Naive thymus-derived CD8-positive, alpha-beta T cell (primary cell): ENCODE measurements at places on chromosomes 5 and 9.

- DNase-seq: no peak
Observed at GRCh38 chr5:137731176-137731575, 4.7 kb downstream of the KLHL3 start.

- DNase-seq: no peak
Observed at GRCh38 chr9:127531676-127532075, 80.4 kb downstream of the LRSAM1 start.

GRCh38 chr9:125649826-125650225, 57.2 kb downstream of the MAPKAP1 start:
- DNase-seq: no peak

- DNase-seq: no peak
Observed at GRCh38 chr5:68230285-68230684, 14.7 kb downstream of the PIK3R1 start.

- no peak for DNase-seq
Observed at GRCh38 chr5:4544049-4544670, 596.0 kb upstream of the ADAMTS16 start.

- DNase-seq: peak; percentile 3
Observed at GRCh38 chr9:16884952-16885513, 14.6 kb upstream of the BNC2 start.

GRCh38 chr5:131068893-131069643, 96.0 kb downstream of the HINT1 start:
- peak; percentile 61 for DNase-seq

GRCh38 chr5:154557548-154557947, 79.5 kb upstream of the HAND1 start:
- DNase-seq: no peak

DNA sequence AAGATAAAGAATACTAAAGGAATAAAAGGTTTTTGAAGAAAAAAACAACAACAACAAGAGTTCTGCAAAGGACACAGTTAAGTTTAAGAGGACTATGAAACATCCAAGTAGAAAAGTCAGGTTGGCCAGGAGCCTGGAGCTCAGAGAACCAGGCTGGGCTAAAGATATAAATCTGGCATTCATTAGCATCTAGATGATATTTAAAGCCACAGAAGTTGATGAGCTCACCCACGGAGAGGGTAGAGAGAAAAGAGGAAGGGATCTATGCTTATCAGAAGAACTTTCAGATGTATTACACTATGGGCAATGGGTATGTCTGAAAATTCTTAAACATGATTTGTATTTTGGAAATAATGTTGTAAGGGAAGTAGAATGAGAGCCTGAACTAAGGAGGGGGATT, 9.9 kb downstream of the MIER3 start:
- DNase-seq: no peak

DNA sequence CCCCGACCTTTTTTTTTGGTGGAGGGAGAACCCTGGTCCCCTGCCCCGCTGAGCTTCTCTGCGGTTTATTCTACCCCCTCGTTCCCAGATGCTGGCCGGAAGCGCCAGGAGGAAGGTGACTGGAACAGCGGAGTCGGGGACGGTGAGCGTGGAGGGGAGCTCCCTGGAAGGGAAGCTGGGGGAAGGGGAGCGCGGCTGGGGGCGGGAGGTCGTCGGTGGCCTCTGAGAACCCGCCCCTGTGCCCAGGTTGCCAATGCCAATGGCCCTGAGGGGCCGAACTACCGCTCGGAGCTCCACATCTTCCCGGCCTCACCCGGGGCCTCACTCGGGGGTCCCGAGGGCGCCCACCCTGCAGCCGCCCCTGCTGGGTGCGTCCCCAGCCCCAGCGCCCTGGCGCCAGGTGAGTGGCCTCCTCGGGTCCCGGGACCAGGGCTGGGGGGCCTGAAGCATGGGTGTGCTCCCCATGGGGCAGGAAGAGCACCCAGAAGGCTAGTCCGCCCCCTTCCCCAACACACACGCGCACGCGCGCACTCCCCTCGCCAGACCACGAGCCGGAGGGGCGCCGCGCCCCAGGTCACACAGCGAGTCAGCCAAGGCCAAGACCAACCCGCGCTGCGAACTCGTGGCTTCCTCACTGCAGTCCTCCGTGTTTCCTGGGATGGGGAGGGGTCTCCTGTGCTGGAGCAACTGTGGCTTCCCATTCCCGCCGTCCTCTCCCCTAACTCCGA, 10.6 kb downstream of the MYOZ3 start:
- peak; percentile 9 for DNase-seq

DNA sequence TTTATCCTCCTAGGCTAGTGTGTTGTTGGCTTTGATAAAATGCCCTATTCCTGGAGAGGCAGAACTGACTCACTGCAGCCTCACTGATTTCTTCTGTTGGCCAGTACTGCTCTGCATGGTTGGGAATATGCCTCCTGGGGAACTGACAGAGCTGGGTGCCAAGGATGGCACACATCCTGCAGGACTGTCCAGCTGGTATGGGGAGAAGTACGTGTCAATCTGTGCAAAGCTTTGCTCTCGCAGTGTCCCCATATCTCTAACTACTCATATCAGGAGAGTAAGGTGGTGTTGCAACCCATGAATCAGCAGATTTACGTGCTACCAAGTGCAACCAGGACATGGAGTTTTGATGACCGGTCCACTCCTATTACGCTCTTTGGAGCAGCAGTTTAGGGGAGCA, 74.7 kb downstream of the TEK start:
- DNase-seq: no peak

GRCh38 chr9:81687521-81688261, 1.7 kb downstream of the TLE1 start:
- DNase-seq: no peak

DNA sequence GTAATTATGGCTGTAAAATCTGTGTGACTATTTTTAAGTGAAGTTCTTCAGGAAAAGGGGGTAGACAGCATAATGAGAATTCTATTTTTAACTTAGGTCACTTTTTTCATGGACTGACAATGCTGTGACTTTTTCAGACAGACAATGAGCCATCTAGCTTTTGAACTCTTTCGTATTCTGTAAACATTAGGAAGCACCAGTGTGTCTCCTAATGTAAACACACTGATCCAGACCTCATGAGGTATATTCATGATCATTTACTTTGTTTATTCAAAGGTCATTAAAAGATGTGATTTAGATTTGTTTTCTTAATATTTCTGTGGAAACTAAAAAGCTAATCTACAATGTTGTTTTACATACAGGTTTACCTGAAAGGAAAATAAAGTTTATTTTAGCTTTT, 352.6 kb downstream of the ADGRV1 start:
- no peak for DNase-seq

- DNase-seq: peak; percentile 72
Observed at GRCh38 chr5:50711280-50711679, 44.8 kb downstream of the PARP8 start.

GRCh38 chr9:8757881-8758280, 958.3 kb upstream of the DMAC1 start:
- no peak for DNase-seq

- no peak for DNase-seq
Observed at GRCh38 chr9:117739624-117740347, 35.6 kb downstream of the TLR4 start.

- DNase-seq: no peak
Observed at GRCh38 chr5:125004009-125004408, 257.6 kb upstream of the ZNF608 start.

GRCh38 chr9:117795271-117795670, 91.1 kb downstream of the TLR4 start:
- no peak for DNase-seq

DNA sequence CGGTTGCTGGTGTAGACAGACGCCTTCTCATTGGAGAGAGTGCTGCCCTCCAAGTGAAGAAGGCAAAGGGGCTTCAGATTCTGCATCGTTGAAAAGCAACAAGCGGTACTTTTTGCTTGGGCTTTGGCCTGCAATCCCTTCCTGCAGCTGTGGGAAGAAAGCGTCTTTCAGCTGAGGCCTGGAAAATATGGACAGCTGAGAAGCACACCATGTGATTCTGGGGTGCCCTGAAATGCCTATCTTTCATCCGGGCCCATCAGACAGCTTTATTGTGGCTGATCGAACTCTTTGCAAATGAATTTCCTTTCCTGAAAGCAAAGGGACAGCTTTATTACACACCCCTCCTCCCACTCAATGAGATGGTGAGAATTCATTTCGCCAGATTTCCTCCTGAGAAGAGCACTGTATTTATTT, 74.0 kb downstream of the NSG2 start:
- no peak for DNase-seq

DNA sequence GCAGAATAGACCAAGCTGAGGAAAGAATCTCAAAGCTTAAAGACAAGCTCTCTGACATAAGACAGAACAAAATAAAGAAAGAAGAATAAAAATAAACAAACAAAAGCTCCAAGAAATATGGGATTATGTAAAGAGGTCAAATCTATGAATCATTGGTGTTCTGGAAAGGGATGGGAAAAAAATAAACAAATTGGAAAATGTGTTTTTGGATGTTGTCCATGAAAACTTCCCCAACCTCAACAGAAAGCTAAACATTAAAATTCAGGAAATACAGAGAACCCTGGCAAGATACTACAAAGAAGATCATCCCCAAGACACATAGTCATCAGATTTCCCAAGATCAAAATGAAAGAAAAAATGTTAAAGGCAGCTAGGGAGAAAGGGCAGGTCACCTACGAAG, 662.0 kb upstream of the CDH18 start:
- DNase-seq: no peak

GRCh38 chr9:115690786-115691496, 462.6 kb upstream of the PAPPA start:
- no peak for DNase-seq

- no peak for DNase-seq
Observed at GRCh38 chr9:91187965-91188344, 173.8 kb downstream of the AUH start.

DNA sequence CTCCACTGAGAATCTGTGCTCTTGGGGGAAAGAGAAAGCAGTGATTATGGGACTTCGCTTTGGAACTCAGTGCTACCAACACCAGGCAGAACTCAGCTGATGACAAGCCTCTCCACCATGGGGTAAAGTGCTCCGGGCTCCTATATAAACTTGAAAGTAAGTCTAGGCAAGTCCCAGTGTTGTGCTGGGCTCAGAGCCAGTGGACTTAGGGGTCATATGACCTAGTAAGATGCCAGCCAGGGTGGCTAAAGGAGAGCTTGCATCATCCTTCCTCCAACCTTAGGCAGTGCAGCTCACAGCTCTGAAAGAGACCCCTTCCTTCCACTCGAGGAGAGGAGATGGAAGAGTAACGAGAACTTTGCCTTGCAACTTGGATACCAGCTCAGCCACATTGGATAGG, 35.1 kb upstream of the FREM1 start:
- no peak for DNase-seq

DNA sequence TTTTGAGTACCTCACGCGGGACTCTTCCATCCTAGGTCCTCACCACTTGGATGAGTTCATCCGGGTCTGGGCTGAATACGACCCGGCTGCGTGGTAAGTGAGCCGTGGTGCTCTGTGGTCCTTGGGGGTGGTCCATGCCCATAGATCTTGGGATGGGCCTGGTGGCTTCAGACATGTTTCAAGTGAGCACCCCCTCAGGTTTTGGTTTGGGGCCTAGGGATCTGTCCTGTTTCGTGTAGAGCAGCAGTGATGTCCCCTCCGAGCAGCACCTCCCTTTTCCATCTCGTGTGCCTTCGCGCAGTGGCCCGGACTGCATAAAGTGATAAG, 218.9 kb downstream of the CACNA1B start:
- DNase-seq: peak; percentile 10

DNA sequence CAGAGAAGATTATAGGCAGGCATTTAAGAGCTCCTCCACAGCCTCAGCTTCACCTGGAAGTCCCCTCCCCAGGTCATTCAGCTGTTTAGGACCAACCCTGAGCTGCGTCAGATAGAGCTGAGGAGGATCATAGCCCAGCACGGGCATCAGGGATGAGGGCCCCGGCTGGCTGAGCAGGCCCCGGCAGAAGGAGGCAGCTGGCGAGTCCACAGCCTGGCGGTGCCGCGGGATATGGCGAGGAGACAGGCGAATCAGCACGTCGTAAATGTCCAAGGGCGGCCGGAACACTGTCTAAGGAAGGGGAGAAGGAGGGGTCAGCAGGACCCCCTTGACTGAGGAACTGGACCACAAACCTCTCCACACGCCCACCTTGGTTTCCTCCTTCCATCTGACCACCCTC, 10.6 kb downstream of the NOL6 start:
- DNase-seq: no peak

DNA sequence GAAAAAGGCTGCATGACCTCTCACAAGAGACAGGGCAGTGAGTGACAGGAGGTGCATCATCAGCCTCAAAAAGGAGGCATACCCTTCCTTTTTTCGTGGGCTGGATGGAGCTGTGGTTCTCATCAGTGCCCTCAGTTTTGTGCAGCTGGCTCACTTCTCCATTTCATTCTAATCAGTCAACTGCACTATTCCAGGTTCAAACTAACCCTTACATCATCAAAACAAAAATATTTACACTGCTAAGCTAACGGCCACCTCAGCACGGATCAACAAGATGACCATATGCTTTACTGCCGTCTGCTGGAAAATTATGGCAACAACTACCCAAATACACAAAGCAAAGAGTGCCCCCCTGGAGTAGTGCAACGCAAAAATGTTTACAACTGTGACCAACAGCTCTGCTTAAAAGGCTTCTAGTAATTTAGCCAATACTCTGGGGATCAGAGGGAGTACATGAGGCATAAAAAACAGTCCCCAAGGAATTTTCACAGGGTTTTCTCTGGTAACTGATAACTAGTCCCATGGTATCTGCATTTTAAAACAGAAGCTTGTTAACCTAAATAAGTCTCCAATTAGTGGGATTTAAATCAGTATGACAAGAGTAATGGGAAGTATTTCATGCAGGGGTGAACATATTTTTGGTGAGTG, 10.8 kb downstream of the KCNV2 start:
- DNase-seq: no peak

DNA sequence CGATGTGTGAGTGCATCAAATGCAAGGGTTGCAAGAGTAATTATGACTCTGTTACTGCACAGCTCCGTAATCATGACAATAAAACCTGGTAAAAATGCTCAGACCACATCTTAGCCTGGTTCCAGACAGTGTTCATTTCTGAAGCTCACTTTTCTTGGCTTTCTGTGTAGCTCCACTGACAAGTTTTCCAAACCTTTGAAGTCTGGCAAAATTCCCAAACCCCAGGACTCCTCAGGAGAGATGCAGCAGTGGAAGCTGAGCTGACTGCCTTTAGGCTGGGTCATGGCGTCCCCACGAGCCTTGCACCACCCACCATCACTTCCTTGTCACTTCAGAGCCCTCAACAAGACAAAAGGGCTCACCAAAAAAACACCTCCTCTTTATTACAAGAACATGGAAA, 131.6 kb upstream of the TAS2R1 start:
- no peak for DNase-seq

DNA sequence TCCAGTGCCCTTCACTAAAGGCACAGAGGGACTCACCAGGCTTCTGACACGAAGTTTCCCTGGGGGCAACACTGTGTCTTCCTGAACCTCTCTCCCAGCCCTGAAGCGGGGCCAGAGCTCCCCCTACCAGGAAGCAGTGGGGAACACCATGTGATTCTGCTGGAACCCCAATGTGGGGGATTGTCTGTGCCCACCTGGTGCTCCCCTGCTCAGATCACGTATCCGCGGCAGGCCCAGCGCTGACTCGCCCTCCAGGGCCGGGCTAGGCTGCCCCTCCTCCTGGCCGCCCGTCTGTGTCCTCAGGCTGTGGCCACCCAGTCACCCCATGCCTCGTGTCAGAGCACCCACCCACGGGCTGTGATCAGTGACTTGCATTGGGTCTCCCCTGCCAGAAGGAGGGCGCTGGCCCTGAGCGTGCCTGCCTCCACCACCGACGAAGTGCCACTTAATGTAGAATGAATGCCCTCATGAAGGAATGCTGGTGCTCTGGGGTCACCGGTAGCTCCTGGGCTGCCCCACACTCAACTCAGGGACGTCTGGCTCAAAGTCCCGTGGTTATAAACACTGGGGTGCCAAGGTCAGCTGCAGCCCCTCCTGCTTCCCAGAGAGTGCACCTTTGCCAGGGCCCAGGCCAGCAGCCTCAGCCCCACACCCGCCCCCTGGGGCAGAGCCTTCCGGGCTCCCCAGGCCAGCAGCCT, 22.1 kb downstream of the SARDH start:
- no peak for DNase-seq
